ENCODE measurements at places on chromosomes 16 and 17. TPM values are rescaled to one million over a fixed set of nuclear protein-coding genes. Genes with fewer than 3 reads are reported as not detected.

MYH2 gene
- not detected for total RNA-seq

SLC46A1 gene
- total RNA-seq, result 8.6 TPM

- H3K4me1 ChIP-seq, result no peaks in the 10 kb centered on the region
- no peaks in the 10 kb centered on the region for H3K27me3 ChIP-seq
- H3K27ac ChIP-seq, result no peak overlapping the region
These were observed 18.6 kb downstream of the TNFRSF13B start for GRCh38 chr17:16953347-16953746.

DNA sequence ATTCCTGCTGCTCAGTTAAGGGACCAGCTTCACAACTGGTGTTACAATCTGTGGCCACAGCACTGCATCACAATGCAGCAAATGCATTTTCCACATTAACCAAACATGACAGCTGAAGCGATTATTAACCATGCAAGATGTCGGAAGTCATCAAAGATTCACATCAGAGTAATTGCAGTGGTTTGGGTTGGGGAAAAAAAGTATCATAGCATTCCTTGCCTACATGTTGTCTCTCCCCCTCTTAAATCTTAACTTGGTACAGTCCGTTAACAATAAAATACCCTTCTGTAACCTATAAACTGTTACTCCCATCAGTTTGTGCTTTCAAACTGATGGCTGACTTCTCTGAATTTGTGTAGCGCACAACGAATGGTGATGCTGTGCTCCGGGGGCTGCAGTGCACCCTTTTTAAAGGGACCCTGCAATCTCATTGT lies 51.6 kb downstream of the NUP93 start:
- no peak overlapping the region for H3K4me3 ChIP-seq
- no peaks in the 10 kb centered on the region for H3K36me3 ChIP-seq
- no peaks in the 10 kb centered on the region for H3K4me1 ChIP-seq
- DNase-seq, result no peak
- no peaks in the 10 kb centered on the region for H3K27me3 ChIP-seq

GRCh38 chr17:38584350-38584925 lies 21.3 kb downstream of the SRCIN1 start:
- peak; percentile 85 for DNase-seq
- H3K4me1 ChIP-seq, result peaks cover 4% of the 10 kb centered on the region
- H3K27me3 ChIP-seq, result no peaks in the 10 kb centered on the region
- H3K36me3 ChIP-seq, result no peaks in the 10 kb centered on the region

DNA sequence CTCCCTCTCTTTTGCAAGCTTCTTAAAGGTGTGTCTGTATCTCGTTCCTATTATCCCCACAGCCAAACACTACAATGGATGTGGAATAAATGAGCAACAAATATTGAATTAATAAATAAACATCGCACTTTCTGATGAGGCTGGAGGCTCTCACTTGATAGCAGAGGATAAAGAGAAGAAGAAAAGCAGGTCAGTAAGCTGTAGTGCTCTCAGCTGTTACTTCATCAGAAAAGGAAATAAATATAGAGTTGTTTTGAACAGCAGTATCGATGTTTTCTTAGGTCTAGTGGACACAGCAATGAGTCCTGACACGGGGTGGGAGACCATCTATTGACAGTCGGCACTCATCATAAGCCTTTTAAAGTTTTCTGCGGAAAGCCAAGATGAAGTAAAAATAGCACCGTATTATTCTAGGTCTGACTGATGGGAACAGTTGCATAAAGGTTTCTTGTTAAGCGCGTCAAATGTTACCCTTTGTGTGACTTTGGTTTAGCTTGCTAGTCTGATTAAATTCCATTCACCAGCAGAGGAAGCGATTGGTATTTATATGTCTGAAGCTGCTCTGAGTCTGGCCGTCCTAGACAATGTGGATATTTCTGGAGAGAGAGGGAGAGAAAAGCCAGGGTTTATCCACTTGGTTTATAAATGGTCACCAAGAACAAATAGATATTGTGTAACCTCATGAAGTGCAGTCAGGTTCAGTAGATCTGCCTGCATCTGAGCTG lies 646.1 kb downstream of the CDH11 start:
- H3K36me3 ChIP-seq, result no peaks in the 10 kb centered on the region
- no peaks in the 10 kb centered on the region for H3K27me3 ChIP-seq
- H3K4me1 ChIP-seq, result peaks cover 24% of the 10 kb centered on the region
- H3K4me3 ChIP-seq, result no peak overlapping the region
- DNase-seq, result no peak

GRCh38 chr17:62892061-62892675 lies 73.9 kb upstream of the TANC2 start:
- H3K27me3 ChIP-seq, result no peaks in the 10 kb centered on the region
- DNase-seq, result no peak
- H3K4me1 ChIP-seq, result no peaks in the 10 kb centered on the region
- H3K27ac ChIP-seq, result no peak overlapping the region

DNA sequence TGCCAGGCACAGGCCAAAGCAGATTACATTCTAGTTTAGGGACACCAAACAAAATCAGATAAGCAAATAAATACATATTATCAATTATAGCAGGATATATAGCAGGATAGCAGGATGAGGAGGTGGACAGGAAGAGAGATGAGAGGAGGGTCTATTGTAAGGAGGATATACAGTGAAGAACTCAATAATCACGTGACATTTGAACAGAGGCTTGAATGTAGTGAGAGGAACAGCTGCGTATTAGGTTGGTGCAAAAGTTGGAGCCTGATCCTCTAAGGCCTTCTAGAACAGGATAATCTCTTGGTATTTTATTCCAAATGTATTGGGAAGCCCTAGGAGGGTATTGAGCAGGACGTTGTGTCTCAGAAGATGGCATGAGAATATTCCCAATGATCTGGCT lies 136.7 kb downstream of the CYLD start:
- H3K27me3 ChIP-seq, result no peaks in the 10 kb centered on the region
- H3K4me1 ChIP-seq, result no peaks in the 10 kb centered on the region
- DNase-seq, result no peak
- H3K36me3 ChIP-seq, result no peaks in the 10 kb centered on the region
- H3K27ac ChIP-seq, result no peak overlapping the region

DNA sequence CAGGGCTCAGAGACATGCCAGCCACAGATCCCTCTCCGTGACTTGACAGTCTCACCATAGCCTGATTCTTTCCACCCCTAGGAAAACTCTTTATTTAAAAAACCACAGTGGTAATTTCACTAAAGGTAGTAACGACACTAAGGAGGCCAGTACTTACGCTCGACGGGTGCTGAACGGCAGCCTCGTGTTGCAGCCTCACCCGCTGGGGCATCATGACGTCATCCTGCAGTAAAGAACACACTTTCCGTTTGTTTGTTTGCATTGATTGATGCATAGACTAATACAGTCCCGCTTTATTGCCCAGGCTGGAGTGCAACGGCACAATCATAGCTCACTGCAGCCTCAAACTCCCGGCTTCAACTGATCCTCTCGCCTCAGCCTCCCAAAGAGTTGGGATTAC lies 65.1 kb upstream of the METRNL start:
- no peak overlapping the region for H3K27ac ChIP-seq
- no peaks in the 10 kb centered on the region for H3K36me3 ChIP-seq
- no peaks in the 10 kb centered on the region for H3K27me3 ChIP-seq
- H3K4me3 ChIP-seq, result no peak overlapping the region
- H3K4me1 ChIP-seq, result no peaks in the 10 kb centered on the region

- no peaks in the 10 kb centered on the region for H3K27me3 ChIP-seq
- H3K4me3 ChIP-seq, result peak overlapping the region; percentile 24
- no peak for DNase-seq
These were observed 7.3 kb downstream of the TBC1D24 start for GRCh38 chr16:2482249-2482648.

GRCh38 chr17:62713086-62713881 lies 85.8 kb downstream of the MRC2 start:
- no peak overlapping the region for H3K4me3 ChIP-seq
- no peaks in the 10 kb centered on the region for H3K36me3 ChIP-seq
- H3K27ac ChIP-seq, result no peak overlapping the region
- no peak for DNase-seq

DNA sequence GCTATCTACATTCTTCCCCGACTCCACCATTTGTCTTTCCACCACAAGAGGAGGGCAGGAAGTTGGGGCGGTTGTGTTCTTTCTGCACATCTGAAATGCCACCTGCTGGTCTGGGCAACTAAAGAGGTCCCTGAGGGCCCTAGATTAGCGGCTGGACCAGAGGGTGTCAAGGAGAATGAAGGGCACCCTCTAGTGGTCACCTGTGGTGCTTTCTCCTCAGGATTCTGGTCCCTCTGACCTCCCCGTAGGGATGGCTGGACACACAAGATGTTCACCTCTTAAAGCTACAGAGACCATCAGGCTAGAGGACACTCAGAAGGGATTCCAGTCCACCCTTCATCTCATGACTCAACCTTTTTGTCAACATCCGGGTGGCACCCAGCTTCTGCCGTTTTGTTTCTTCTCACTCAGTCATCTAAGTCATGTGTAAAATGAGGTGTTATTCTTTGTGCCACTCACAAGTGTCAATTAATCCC lies 2.9 kb upstream of the SCIMP start:
- H3K27me3 ChIP-seq, result no peaks in the 10 kb centered on the region
- H3K4me1 ChIP-seq, result no peaks in the 10 kb centered on the region
- no peak overlapping the region for H3K27ac ChIP-seq
- H3K4me3 ChIP-seq, result no peak overlapping the region
- no peaks in the 10 kb centered on the region for H3K36me3 ChIP-seq
- no peak for DNase-seq

DNA sequence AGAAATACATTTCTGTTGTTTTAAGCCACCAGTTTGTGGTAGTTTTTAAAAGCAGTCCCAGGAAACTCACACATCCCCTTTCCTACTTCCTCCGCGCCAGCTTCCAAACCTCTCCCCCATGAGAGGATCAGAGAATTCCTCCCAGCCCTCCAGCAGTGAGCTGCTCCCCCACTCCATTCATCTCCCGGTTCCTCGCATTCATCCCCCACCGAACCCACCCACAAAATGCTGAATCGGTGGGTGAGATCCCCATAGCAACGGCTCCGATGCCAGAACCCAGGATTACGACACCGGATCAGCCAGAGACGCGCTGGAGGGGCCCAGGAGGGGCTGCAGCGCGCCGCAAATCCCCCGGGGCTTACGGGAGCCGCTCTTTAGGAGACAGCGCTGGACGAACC lies 251.4 kb upstream of the RPL38 start:
- H3K4me1 ChIP-seq, result peaks cover 5% of the 10 kb centered on the region
- no peak overlapping the region for H3K4me3 ChIP-seq
- H3K27me3 ChIP-seq, result no peaks in the 10 kb centered on the region
- H3K27ac ChIP-seq, result no peak overlapping the region

DNA sequence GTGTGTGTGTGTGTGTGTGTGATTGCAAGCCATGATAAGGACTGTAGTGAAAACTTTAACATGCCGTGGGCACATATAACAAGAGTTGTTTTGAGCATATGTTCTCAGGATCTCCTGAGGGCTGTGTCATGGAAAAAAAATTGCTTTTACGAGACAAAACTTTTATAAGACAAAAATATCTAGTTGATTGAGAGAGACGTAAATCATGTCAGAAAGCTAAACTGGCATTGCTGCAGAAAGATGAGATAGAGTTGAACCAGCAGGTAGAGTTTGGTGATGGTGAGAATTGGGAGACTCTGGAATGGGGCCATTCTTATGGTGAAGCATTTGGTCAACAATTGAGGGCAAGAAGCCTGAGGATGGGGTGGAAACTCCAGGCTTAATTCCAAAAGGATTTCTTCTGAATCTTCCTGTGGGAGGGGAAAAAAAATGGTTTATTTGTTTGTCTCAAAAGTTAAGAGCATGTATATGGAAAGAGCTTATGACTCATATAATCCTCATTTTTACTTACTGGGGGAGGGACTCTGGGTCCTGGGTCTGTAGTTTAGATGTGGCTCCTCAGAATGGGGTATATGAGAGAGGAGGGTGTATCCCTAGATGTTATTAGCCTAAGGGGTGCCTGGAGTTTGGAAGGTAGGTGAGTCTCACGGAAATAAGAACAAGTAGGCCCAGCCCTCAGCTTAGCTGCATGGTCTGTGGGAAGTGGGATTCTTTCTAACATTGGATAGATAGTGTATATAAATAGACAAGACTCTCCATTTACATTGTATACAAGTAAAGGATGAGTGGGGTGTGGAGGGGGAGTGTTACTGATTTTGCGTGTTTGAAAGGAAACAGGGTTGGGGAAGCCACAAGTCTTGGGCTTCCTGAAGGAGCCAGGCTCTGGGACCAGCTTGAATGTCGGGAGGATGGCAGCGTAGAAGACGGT lies 7.1 kb downstream of the MINK1 start:
- H3K36me3 ChIP-seq, result no peaks in the 10 kb centered on the region
- DNase-seq, result no peak
- no peaks in the 10 kb centered on the region for H3K27me3 ChIP-seq
- no peak overlapping the region for H3K4me3 ChIP-seq
- H3K27ac ChIP-seq, result no peak overlapping the region

DNA sequence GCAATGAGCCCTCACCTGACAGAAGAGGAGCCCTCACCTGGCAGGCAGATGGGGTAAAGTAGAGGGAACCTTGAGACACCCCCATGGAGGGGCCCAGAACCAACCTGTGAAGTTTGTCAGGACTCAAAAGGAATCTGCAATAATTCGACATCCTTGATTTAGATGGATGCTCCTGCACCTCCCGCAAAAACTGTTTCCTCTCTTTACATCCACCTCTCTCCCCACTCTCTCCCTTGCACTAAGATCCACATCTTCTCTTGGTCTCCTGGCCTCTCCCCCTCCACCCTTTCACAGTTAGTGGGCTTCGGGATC lies 34.9 kb upstream of the RBFOX3 start:
- H3K27ac ChIP-seq, result no peak overlapping the region
- H3K36me3 ChIP-seq, result no peaks in the 10 kb centered on the region
- DNase-seq, result no peak
- H3K27me3 ChIP-seq, result no peaks in the 10 kb centered on the region

- H3K36me3 ChIP-seq, result no peaks in the 10 kb centered on the region
- H3K27ac ChIP-seq, result no peak overlapping the region
- no peaks in the 10 kb centered on the region for H3K4me1 ChIP-seq
- H3K27me3 ChIP-seq, result no peaks in the 10 kb centered on the region
- DNase-seq, result no peak
These were observed 29.2 kb downstream of the HS3ST2 start for GRCh38 chr16:22843122-22843521.

DNA sequence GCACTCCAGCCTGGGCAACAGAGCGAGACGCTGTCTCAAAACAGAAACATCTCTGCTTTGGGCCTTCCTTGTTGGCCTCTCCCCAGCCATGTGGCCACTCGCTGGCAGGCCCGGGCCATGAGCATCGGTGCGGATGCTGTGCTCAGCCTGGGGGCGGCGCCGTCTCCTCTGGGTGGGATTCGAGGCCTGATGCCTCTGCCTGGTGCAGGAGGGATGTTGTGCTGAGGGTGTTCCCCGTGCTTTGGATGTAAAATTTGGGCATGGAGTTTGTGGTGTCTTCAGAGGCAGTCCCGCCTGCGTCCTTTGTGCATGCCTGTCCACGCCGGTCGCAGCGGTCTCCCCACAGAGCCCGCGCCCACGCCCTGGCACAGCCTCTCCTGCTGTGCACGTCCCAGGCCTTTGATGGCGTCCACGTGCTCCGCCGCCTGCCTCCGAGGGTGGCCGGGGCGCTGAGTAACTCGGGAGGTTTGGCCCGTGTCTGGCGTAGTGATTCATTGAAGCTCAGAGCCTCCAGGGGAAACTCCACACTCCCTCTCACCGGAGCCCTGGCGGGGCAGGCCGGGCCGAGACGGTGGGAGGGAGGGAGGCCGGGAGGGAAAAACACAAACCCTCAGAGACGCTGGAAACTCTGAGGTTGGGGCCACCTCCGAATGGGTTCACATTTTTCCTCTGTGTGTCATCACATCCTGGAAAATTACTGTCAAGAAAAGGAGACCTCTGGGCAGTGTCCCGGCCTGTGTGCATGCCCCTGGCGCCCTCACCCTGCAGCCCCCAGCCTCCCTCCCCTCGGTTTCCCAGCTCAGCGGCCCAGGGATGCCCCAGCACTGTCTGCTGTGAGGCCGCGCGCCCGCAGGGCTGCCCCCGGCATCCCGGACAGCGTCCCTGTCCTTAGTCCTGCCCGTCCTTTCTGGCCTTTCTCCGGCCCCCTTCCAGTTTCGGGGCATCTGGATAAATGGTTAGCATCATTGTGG lies 19.0 kb downstream of the CENPX start:
- H3K27me3 ChIP-seq, result no peaks in the 10 kb centered on the region
- H3K4me1 ChIP-seq, result no peaks in the 10 kb centered on the region
- H3K27ac ChIP-seq, result no peak overlapping the region
- no peak for DNase-seq
- H3K36me3 ChIP-seq, result no peaks in the 10 kb centered on the region

All from pancreas (tissue), 10 donors.